T-helper 2 cell (primary cell): ENCODE measurements at places on chromosomes 6 and 20.
A peak's percentile ranks its signal among the peaks of the same experiment; 100 is the strongest.

GRCh38 chr6:105458084-105458483 is 55.2 kb upstream of the PREP start:
- peak; percentile 48 for DNase-seq

GRCh38 chr6:22622351-22622750 is 53.0 kb downstream of the HDGFL1 start:
- DNase-seq, result no peak

- DNase-seq, result no peak
These were observed 40.3 kb downstream of the UQCC2 start for GRCh38 chr6:33670971-33671743.

GRCh38 chr6:22302838-22303237 is 6.0 kb upstream of the PRL start:
- no peak for DNase-seq

GRCh38 chr6:7445101-7445500 is 55.5 kb downstream of the RIOK1 start:
- no peak for DNase-seq

- DNase-seq, result no peak
These were observed 70.8 kb downstream of the BMP2 start for GRCh38 chr20:6838181-6838826.

DNA sequence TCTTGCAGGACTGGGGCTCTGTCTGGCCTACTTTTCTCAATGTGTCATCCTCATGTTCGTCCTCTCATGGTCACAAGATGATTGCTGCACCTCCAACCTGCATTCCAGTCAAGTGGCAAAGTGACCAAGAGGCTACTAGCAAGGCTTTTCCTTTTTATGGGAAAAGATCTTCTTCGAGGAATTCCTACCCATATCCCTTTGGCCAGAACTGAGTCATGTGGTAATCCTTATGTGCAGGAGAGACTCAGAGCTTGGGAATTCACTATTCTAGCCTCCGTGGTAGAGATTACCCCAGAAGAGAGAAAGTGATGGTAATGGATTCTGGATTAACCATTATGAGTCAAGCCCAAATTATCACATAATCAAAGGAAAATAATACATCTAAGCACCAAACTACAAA is 162.7 kb downstream of the KCNQ5 start:
- no peak for DNase-seq

DNA sequence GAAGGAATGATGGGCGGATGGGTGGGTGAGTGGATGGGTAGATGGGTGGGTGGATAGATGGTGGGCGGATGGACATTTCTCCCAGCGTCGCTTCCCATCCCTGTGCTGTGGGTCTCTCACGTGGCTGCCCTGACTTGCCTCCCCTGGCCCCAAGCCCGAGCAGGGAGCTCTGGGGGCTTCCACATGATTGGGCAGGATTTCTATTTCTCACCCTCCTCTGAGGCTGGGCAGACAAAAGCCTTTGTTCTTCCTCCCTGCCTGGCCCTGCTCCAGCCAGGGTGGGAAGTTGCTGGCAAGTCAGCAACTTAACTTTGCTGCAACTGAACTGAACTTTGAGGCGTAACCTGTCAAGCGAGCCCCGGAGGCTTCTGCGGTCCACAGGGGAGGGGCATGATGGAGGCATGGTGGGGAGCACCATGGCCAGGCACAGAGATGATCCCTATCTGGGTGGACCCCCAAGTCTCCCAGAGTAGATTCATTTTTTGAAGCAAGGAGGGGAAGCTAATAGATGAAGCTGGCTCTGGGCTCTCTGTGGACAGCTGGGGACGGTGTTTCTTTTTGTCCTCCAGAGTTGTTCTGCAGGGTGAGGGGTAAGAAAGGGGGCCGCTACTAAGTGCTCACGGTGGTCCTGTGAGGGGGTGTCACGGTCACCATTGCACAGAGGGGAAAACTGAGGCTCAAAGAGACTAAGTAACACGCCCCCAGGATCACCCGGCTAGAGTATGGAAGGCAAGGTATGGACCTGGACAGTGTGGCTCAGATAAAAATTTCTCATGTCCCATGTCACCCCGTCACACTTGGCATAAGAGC is 140.1 kb downstream of the CEBPB start:
- no peak for DNase-seq

GRCh38 chr20:47278907-47279348 is 77.6 kb downstream of the ZMYND8 start:
- DNase-seq, result no peak

- DNase-seq, result no peak
These were observed 686.7 kb downstream of the COL12A1 start for GRCh38 chr6:74519163-74519562.

- no peak for DNase-seq
These were observed 103.8 kb downstream of the KHDC1L start for GRCh38 chr6:73121421-73121993.

DNA sequence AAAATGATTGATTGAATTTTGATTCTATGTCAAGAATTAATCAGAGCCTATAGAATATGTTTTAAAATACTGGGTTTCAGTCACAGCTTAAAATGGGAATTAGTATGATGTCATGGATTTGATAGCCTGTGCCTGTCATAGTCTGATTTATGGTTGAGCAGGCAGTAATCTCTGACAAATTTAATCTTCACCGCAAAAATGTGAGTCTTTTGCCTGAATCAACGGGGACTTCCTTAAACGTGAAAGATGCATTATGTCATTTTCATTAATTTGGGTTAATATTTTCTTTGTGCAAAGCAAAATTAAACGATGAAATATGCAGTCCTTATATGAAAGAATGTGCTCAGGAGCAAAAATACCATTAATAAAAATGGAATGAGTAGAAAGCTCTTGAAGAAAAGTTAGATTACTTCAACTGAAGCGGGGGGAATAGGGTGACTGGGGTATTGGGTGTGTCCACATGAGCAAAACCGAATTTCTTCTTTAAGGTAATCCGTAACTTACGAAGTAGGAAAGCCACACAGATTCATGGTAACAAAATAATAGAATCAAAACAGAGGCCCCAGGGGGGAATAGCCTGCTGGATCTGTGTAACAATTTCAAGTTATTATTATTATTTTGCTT is 339.6 kb upstream of the NOX3 start:
- DNase-seq, result no peak

DNA sequence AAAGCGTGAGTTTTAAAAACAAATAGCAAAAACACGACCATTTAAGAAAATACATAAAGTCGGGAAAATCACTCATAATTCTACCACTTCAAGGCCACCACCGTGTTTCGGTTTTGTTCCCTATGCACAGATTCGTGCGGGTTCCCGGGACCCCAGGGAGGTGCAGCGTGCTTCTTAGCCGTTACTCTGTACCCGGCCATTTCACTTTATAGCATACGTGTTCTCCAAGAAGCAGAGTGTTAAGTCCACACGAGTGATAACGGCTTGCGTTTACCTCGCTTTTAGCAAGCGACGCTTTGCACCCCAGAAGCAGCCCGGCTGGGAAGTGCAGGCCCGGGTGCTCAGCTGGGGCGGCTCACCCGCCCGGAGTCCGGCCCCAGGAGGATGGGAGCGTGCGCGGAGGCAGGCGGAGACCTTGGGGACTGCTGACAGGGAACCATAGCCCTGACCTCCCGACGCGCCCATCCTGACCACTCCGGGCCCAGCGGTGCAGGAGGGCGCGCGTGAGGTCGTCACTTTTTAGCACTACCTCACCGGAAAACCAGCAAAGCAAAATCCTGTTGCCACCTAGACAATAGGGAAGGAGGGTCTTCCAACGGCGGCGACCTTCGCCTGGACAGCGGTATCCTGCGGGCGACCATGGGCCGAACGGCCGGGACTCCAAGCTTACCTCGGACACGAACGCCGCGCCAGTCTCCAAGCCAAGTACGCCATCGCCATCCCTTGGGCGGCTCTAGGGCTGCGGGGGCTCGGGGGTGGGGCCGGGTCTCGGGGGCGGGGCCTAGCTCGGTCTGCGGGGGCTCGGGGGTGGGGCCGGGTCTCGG is at the start of gene ECI2:
TSS of gene ECI2 (minus strand) at position 735 of the 824 bp plus-strand sequence. CDS start at position 720, 15 bp downstream.
- peak; percentile 78 for DNase-seq

GRCh38 chr6:134619077-134619476 is 301.2 kb upstream of the SGK1 start:
- no peak for DNase-seq

- DNase-seq, result no peak
These were observed 1.2 kb downstream of the PLAGL1 start for GRCh38 chr6:144006736-144007477.

DNA sequence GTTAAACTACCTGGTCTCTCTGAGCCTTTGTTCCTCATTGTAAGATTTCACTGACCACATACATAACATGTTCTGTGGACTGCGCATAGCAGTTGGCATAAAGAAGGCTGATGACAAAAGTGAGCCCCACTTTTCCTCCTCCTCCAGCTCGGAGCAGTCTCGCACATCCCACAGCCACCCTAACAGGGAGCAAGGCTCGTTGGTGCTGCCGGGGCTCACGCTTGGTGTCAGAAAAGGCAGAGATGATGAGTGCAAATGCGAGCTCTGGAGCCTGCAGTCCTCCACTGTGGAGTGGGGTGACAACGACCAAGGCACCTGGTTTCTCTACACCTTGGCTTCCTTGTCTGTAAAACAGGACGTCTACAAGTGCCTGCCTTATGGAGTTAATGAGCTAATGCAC is 9.7 kb downstream of the TGM3 start:
- no peak for DNase-seq

GRCh38 chr6:170423030-170423429 is 116.5 kb downstream of the FAM120B start:
- DNase-seq, result no peak

DNA sequence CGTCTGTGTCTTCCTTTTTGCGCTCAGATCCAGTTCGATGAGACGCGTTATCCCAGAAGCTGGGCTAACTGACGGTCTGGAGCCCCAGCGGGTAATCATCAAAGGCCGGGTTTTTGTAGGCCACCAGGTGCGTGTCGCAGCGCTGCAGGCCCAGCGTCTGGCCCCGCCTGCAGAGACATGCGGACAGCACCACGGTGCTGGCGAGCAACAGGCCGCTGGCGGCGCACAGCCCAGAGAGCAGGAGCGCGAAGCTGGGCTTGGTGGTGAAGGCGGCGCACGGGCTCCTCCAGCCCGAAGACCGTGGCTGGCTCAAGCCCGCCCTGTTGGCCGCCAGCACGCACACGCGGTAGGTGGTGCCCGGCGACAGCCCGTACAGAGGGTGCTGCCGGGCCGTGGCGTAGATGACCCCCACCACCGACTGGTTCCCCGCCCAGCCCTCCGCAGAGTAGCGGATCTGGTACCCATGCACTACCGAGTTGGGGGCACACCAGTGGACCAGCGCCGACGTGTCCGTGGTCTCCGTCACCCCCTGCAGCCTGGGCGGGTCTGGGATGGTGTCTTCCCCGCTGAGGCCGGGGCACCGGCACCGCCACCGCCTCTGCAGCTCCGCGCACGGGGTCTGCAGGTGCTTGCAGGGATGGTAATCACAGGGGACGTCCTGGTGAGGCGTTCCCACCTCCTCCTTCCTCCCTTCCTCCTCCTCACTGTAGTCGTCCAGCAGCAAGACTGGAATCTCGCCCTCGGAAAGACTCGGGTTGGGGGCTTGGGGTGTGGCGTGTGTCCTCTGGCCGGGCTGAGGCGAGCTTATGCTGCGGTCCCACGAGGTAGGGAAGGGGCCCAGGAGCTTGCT is 12.7 kb downstream of the LRRN4 start:
- DNase-seq, result no peak

- DNase-seq, result no peak
These were observed 14.6 kb downstream of the SAYSD1 start for GRCh38 chr6:39100358-39100757.

- DNase-seq, result no peak
These were observed 25.9 kb upstream of the EPB41L1 start for GRCh38 chr20:36128463-36129159.

GRCh38 chr20:3547906-3548305 is 77.1 kb downstream of the ATRN start:
- DNase-seq, result no peak

DNA sequence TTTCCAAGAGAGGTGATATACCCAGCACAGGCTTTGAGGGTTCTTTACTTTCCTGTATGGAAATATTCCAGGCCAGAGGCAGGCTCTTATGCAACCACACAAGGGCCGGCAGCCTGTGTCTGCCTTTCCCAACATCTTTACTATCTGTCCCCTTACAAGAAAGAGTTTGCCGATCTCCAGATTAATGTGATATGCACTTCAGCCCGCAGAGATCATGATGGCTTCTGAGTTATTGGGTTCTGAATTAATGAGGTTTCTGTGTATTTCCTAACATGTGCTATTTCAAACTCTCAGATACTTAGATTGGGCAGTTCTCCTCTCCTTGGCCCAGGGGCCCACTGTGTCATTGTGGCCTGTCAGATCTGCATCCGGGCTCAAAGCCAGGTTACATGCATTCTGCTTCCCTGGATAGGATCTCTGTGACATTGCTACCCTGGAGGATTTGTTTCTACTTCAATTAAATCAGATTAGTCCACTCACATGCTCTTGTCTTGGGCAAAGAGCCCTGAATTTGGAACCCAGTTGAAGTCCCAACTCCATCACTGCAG is 56.6 kb downstream of the TGM2 start:
- DNase-seq, result no peak

DNA sequence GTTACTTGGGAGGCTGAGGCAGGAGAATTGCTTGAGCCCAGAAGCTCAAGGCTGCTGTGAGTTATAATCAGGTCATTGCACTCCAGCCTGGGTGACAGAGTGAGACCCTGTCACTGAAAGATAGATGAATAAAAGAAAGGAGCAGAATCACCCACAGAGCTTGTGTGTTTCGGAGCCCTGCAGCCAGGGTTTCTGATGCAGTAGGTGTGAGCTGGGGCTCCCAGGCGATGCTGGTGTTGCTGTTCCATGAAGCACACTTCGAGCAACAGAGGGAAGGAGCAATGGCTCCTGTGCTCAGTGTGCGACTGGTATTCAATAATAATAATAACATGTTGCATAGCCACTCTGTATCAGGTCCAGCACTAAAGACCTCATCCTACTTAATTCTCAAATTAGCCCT is 197.5 kb upstream of the CST7 start:
- no peak for DNase-seq

- DNase-seq, result no peak
These were observed 33.5 kb upstream of the GCLC start for GRCh38 chr6:53578371-53578770.

- DNase-seq, result no peak
These were observed 36.0 kb downstream of the REV3L start for GRCh38 chr6:111447051-111447450.
